ENCODE measurements at places on chromosomes 7 and 10. TPM values are rescaled to one million over a fixed set of nuclear protein-coding genes. Genes with fewer than 3 reads are reported as not detected.

The SEMA3E gene
- total RNA-seq = not detected

The DPCD gene
- 22.9 TPM for total RNA-seq

The PPP1R3C gene
- total RNA-seq = 0.36 TPM

The TFPI2 gene
- total RNA-seq = not detected

The LRRC17 gene
- total RNA-seq = not detected

The GRID2IP gene
- not detected for total RNA-seq

The THSD7A gene
- total RNA-seq = not detected

The CUBN gene
- total RNA-seq = 0.76 TPM

The UBE2D4 gene
- total RNA-seq = 12.7 TPM

The CPXM2 gene
- not detected for total RNA-seq

The MYOF gene
- total RNA-seq = 22.1 TPM

The TMEM225B gene
- total RNA-seq = 0.70 TPM

The C10orf105 gene
- total RNA-seq = 0.41 TPM

The SEC31B gene
- total RNA-seq = 17.5 TPM

The EVX1 gene
- total RNA-seq = not detected

The SSC4D gene
- total RNA-seq = 0.37 TPM

The FAM24B gene
- total RNA-seq = 11.2 TPM

The ENTPD1 gene
- 0.64 TPM for total RNA-seq

The HSPB1 gene
- 102 TPM for total RNA-seq

The ATP5MK gene
- 452 TPM for total RNA-seq

The MPP7 gene
- 12.3 TPM for total RNA-seq

The LAMTOR4 gene
- total RNA-seq = 101 TPM

The NEURL1 gene
- 3.1 TPM for total RNA-seq

The PARP12 gene
- 33.6 TPM for total RNA-seq

The OGA gene
- 100 TPM for total RNA-seq

The BLNK gene
- 1.3 TPM for total RNA-seq

The SYCE1 gene
- 1.4 TPM for total RNA-seq

The CXCL12 gene
- total RNA-seq = not detected

The PTN gene
- not detected for total RNA-seq

The TEX36 gene
- not detected for total RNA-seq

The FEZF1 gene
- total RNA-seq = not detected

The EBLN1 gene
- total RNA-seq = not detected

The NXPH1 gene
- not detected for total RNA-seq

The AGR2 gene
- not detected for total RNA-seq

The UTF1 gene
- total RNA-seq = not detected

The ARHGEF5 gene
- 13.3 TPM for total RNA-seq

The LIPM gene
- not detected for total RNA-seq

The AUTS2 gene
- total RNA-seq = 0.58 TPM

The TSPAN15 gene
- total RNA-seq = 0.60 TPM

The ATOH7 gene
- total RNA-seq = not detected

The NT5C3A gene
- total RNA-seq = 45.3 TPM

The CUTC gene
- 38.1 TPM for total RNA-seq

The TUBB8 gene
- total RNA-seq = not detected

The GPC2 gene
- 3.6 TPM for total RNA-seq

The IFIT1 gene
- 7.2 TPM for total RNA-seq

The GBX1 gene
- not detected for total RNA-seq

The CALY gene
- total RNA-seq = not detected

The GSAP gene
- 1.7 TPM for total RNA-seq

The NODAL gene
- not detected for total RNA-seq

The SUN3 gene
- total RNA-seq = not detected

The ACBD7 gene
- total RNA-seq = 1.8 TPM

The MGMT gene
- 20.9 TPM for total RNA-seq

The NYAP1 gene
- 0.29 TPM for total RNA-seq

The VAX1 gene
- not detected for total RNA-seq

The NANOS1 gene
- not detected for total RNA-seq

The ZCWPW1 gene
- 2.9 TPM for total RNA-seq

The OR6V1 gene
- total RNA-seq = not detected

The CCDC172 gene
- total RNA-seq = not detected
